ENCODE measurements at places on chromosomes 12 and 14.
A peak's percentile ranks its signal among the peaks of the same experiment; 100 is the strongest.

- no peak for DNase-seq
These were observed at the start of gene MYF5 for GRCh38 chr12:80716696-80717469. Gene MYF5, plus strand, starts transcription at chr12:80716912. Its CDS starts 152 bp downstream, at chr12:80717064.

DNA sequence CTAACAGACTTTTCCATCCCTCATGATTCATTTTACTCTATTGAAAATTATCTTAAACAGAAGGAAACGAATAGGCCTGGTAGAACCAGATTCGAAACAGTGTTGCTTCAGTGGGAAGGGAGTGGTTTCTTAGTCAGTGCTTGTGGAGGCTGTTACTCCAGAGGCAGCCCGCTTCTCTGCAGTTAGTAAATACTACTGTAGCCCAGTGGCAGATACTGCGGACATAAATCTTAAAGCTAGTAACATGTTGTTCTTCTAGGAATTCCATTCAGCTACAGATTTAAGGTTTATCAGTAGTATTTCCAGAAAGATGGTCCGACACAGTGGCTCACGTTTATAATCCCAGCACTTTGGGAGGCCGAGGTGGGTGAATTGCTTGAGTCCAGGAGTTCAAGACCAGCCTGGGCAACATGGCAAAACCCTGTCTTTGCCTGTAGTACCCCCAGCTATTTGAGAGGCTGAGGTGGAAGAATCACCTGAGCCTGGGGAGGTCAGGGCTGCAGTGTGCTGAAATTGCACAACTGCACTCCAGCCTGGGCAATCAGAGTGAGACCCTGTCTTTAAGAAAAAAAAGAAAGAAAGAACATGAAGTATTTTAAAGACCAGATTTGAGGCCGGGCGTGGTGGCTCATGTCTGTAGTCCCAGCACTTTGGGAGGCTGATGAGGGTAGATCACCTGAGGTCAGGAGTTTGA is 45.9 kb downstream of the DIP2B start:
- no peak for DNase-seq

DNA sequence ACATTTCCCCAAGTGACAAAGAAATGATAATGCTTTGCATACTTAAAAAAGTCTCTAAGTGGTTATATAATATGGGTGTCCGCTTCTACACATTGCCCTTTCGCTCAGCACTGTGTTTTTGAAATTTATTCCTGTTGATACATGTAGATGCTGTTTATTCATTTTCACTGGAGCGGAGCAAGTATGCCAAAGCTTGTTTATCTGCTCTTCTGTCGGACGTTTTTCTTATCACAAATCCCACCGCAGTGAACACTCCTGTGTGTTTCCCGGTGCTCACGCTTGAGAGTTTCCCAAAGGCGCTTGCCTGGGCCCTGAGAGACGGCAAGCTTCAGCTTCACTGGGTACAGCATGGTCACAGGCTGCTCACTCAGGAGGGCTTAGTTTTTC is 50.2 kb downstream of the TPCN1 start:
- DNase-seq, result no peak

DNA sequence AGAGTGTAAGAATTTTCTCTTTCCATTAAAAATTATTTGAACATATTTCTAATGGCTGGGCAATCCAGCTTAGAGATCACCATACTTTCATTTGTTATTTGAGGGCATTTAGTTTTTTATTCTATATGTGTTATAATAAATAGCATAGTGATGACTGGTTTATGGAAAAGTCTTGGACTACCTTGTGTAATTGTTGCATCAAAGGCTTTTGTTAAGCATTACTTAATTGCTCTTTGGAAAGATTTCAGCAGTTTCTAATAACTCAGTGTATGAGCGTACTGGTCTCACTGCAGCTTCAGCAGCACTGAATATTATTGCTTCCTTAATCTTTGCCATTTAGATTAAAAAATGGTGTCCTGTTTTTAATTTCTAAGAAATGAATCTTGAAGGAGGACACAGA is 22.8 kb downstream of the TMEM19 start:
- DNase-seq, result no peak

- no peak for DNase-seq
These were observed 99.1 kb upstream of the SLCO1C1 start for GRCh38 chr12:20596061-20596460.

GRCh38 chr12:124392667-124393413 is 97.9 kb downstream of the RFLNA start:
- DNase-seq, result no peak

GRCh38 chr14:104797115-104798044 is 1.8 kb upstream of the AKT1 start:
- DNase-seq, result no peak

DNA sequence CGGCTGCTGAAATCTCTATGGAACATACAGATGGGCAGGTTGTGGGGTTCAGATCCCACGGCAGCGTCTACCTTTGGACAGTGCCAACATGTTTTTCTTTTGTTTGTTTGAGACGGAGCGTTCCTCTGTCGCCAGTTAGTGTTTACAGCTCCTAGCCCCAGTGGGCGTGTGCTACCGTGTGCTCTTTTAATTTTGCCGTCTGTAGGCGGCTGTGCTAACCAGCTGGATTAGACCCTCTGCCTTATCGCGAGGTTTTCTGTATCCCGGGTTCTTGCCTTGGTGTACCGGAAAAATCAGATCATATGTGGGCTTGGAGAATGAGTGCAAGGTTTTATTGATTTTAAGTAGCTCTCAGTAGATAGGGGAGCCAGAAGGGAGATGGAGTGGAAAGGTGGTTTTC is 9.8 kb upstream of the GALNT6 start:
- no peak for DNase-seq

DNA sequence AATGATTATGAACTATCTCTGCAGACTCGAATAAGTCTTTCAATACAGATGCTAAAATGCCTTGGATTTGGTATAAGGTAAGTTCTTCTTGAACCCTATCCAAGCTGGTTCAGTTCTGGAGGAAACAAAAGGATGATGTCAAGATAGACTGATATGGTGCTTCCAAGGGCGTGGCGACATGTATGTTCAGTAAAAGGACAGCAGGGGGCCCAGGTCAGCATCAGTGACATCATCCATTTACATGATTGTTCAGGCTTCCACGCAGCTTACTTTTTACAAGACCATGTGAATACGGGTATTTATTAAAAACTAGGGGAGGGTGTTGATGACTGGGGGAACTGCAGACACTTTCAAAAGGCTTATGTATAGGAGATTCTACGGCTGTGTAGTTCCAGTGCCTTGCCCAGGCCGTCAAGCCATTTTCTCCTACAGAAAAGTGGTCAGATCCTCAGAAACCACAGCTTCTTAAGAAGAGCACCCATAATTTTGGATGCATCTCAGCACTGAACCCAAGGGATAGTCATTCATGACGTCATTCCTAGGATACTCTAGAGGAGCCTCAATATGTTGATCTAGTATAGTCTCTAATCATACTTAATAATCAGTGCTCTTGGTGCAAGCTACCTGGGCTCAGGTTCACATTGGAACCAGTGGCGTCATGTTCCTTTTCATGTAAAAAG is 527.7 kb downstream of the FUT8 start:
- no peak for DNase-seq

GRCh38 chr12:59652130-59652529 is 56.3 kb downstream of the SLC16A7 start:
- DNase-seq, result no peak

DNA sequence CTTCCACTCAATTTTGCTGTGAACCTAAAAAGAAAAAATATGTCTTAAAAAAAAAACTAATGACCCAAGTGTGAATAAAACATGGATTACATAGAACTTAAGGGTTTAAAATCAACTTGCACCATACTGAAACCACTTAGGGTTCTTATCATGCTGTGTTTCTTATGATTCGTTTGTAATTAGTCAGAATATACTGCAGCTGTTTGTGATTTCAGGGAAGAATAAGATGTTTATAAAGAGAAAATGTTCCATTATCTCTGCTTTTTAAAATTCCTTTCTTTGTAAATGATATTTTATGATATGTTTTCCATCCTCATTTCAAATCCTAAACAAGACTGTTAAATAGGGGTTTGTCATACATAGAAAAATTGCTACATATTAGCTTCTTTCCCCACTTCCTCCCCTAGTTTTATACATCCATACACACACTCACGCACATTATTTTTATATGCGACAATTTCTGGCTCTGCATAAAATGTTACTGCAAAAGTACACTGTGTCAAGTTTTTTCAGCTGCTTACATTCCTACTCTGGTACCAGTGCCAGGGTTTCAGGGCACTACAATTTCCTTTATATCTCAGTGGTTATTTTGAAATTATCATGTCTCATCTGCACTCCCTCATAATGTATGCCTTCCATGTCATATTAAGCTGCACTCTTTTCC is 275.2 kb upstream of the GARIN6 start:
- no peak for DNase-seq

DNA sequence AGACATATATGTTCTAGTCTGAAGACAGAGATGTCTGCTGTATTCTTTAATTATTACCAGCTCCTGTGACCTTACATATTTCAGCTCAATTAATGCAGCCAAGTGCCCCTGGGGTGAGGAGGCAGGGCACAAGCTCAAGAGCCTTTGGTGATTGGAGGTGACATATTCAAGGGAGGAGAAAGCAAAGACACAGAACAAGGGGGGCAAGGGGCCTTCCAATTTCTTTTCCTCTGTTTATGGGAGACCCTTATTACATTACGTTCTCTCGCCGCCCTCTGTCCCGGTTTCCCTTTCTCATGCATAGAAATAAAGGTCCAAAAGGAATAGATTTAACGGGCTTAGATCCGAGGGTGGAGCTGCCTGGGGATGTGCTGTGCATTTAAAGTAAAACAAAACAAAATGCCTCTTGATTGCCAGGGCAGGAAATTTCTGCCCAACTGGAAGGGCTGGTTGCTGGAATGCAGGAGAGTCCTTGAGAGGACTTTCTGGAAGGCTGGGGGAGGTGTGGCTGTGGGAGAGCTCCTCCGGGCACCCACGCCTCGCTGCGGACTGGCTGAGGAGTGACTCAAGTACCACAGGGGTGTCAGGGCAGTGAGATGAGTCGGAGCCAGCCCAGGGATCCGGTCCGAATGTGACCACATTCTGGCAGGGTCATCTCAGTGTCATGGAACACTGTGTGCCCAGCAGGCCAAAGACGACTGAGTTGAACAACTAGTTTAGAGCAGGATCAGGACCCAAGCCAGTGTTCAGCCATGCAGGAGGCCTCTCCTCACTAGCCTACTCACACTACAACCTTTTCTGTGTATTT is 32.1 kb upstream of the GSG1 start:
- no peak for DNase-seq

GRCh38 chr12:88725592-88726143 is 145.4 kb upstream of the KITLG start:
- no peak for DNase-seq

DNA sequence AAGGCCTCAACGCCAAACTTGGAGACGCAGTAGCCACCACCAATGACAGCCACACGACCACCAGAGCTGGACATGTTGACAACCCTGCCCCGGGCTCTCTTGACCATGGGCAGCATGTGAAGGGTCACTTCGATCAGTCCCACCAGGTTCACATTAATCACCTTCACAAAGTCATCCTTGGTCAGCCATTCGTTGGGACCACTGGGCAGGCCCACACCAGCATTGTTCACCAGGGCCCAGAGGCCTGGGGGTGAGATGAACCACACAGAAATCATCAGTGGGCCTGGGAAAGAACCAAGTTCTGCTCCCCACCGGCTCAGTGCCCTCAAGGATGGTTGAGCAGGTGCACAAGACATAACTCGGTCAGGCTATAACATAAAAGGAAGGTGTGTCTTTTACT is 4.0 kb downstream of the SDR9C7 start:
- no peak for DNase-seq

DNA sequence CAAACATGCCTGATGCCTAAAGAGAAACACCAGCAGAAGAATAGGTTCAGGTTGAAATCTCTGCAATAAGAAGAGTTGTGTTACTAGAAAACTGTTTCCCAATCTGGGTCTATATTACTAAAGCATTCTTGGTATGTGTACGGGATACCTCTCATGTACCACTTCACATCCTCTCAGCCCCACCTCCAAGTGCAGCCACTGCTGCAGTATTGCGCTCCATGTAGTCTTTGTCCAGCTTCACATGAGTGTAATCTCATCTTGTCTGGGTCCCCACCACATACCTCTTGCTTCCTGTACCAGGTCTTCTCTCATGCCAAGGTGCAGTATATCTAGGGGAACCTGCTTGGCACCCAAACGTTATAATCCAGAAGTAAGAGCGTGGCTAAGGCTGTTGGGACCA is 187.5 kb upstream of the EEA1 start:
- no peak for DNase-seq

- DNase-seq, result no peak
These were observed 7.3 kb upstream of the ZNF740 start for GRCh38 chr12:53173085-53173715.

GRCh38 chr12:106583242-106584103 is 669 bp downstream of the RFX4 start:
- no peak for DNase-seq

- DNase-seq, result no peak
These were observed 1.1 kb upstream of the HEBP1 start for GRCh38 chr12:13000925-13001774.

- no peak for DNase-seq
These were observed 748 bp downstream of the MAPKAPK5 start for GRCh38 chr12:111842556-111843396.

DNA sequence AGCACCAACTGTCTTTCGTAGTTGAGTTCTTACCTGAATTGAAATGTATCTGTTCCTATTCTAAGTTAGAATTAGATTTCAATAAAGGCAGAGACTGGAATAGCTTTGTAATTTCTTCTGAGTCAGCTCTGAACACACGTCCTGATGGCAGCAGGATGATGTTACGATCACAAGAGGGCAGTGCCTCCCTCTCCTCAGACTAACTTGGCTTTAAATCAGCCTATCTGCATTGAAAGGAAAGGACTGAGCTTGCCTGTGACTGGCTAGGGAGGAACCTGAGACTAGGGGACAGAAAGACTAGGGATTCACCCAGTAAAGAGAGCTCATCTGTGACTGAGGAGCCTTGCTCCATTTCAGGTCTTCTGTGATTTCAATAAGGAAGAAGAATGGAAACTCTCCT is 323.7 kb upstream of the OR4E1 start:
- DNase-seq, result peak; percentile 12

DNA sequence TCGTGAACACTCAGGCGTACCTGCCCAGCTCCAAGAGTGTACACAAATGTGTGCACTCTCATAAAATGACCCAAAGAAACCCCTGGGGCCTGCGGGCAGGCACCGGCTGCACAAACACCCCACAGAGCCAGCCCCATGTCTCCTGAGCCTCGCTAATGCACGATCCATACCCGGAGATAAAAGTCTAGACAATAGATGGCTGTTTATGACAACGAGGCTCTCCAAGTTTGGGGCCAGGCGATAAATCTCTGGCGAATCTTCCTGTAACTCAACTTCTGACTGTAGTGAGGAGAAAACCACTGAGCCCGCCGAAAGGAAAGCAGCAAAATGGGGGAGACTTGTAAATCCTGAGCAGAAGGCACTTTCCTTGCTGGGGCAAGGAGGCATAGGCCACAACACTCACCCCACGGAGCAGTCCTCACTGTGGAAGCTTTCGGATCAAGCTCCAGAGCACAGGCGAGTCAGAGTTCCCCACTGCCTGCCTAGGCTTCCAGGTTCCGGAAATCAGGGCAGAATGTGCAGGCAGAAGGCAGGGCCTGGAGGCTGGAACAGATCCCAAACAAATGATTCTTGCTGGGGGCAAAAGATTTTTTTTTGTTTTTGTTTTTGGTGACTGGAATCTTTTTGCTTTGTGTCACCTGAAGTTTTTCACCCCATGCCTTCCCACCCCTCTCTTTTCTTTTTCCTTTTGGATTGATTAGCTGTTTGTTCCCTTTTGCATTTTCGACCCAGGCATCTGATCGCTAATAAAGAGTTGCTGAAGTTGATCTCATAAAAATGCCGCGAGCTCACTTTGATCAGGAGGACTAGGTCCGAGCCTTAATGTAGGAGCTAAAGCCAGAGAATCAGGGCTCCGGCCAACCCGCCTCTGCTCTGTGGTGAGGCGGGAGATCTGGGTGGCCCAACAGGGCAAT is 4.5 kb upstream of the HOXC11 start:
- no peak for DNase-seq

GRCh38 chr14:54919330-54919729 is 16.7 kb upstream of the GCH1 start:
- no peak for DNase-seq
